ENCODE measurements at places on chromosomes 16 and 17.
A peak's percentile ranks its signal among the peaks of the same experiment; 100 is the strongest.

DNA sequence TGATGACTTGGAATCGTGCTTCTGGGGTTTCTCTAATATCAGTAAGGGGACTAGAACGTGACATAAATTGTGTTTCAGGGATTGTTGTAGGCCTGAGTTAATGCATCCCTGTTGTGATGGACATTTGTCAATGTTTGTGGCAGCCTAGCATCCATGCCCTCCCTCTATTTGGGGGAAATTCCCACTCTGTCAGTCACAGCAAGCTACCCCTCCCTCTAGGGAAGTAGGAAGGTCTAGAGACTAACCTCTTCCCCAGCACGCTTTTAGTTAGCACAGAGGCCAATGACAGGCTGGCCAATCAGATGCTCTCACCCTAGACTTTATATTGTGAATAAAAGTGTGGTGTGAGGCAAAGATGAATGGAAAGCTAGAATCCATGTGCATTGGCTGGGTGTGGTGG lies 32.4 kb upstream of the NF1 start:
- no peak for DNase-seq

GRCh38 chr16:79542237-79542774 lies 58.2 kb downstream of the MAF start:
- no peak for DNase-seq

GRCh38 chr17:14302431-14303099 lies 1.7 kb downstream of the HS3ST3B1 start:
- no peak for DNase-seq

DNA sequence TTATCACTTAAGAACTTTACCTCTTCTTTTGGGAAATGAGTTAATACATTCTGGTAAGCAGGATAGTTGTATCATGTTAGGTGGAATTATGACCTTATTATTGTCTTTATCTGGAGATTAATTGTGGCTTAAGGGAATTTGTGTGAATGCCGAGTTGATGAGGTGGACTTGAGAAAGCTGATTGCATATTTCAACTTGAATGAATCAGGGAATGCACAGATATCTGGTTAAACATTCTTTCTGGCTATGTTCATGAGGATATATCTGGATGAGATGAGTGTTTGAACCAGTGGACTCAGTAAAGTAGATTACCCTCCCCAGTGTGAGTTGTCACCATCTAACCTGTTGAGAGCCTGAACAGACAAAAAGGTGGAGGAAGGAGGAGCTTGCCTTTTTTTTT lies 326.1 kb upstream of the GOT2 start:
- DNase-seq = no peak

DNA sequence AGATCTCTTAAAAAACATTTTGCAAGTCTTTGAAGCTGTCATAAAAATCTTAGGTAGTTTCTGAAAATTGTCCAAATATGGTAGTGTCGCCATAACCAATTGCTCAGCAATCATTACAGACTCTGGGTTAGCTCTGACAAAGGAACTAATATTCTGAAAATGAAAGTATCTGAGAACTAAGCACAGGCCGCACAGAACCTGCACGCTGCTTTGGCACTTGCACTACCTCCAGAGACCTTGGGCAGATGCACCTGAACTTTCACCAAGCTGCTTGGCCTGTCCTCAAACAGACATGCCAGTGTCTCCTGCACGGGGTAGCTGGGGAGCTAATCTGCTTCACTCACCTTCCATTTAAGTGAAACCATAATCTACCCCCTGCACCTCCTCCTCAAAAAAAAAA lies 317.0 kb downstream of the MAF start:
- no peak for DNase-seq

DNA sequence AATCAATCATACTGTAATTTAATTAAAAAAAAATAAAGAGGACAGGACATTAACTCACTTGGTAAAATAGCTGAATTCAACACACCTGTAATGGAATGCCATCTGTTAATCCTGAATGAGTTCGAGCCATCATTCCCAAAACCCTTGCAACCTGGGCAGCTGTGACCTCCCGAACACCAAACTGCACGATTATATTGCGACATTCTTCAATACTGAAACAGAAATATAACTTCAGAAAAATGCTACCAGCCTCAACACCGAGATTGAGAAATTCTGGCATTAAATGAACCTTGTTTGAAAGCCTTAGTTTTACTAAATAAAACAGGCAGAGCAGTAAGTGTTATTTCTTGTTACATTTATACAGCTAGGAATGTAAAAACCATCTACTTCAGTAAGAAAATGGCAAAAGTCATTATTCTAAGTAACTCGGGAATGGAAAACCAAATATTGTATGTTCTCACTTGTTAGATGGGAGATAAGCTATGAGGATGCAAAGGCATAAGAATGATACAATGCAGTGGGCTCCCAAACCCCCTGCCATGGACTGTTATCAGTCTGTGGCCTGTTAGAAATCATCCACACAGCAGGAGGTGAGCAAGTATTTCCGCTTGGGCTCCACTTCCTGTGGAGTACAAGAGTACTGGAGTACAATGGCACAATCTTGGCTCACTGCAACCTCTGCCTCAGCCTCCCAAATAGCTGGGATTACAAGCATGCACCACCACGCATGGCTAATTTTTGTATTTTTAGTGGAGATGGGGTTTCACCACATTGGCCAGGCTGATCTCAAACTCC lies 46.5 kb downstream of the CNOT1 start:
- no peak for DNase-seq

- DNase-seq = no peak
Measured at GRCh38 chr17:80337195-80337895, 76.7 kb downstream of the RNF213 start.

DNA sequence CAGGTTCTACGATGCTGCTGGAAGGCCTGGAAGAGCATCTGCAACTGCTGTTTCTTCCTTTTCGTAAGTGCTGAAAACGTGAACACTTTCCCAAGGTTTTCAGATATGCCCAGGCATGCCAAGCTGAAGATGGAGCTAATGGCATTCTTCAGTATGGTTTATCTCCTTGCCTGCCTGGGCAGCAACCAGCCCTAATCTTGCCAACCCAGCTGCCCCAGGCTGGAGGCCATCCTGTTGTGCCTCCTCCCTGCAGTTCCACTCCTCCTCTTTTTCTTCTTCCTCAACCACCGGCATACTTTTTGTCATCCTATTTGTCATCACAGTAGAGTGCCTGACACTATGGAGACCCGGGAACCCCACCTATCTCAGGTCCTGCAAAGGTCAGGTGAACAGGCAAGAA lies 1849.3 kb downstream of the TP53TG3F start:
- no peak for DNase-seq

DNA sequence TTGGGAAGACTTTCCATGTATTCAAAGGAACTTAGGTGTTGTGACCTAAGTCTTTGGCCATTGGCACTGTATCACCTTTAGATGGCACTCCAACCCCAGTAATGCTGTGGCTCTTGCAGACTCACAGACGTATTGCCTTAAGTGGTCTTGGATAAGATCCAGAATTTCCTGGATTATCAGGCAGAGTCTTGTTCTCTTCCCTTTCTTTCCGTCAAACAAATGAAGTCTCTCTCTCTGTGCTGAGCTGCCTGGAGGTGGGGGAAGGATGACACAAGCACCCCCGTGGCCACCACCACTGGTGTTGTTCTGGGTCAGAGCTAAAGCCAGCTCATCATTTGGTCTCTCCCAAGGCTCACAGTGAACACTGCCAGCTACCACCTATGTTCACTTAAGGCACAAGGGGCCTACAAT lies 789.9 kb upstream of the KIF2B start:
- no peak for DNase-seq

DNA sequence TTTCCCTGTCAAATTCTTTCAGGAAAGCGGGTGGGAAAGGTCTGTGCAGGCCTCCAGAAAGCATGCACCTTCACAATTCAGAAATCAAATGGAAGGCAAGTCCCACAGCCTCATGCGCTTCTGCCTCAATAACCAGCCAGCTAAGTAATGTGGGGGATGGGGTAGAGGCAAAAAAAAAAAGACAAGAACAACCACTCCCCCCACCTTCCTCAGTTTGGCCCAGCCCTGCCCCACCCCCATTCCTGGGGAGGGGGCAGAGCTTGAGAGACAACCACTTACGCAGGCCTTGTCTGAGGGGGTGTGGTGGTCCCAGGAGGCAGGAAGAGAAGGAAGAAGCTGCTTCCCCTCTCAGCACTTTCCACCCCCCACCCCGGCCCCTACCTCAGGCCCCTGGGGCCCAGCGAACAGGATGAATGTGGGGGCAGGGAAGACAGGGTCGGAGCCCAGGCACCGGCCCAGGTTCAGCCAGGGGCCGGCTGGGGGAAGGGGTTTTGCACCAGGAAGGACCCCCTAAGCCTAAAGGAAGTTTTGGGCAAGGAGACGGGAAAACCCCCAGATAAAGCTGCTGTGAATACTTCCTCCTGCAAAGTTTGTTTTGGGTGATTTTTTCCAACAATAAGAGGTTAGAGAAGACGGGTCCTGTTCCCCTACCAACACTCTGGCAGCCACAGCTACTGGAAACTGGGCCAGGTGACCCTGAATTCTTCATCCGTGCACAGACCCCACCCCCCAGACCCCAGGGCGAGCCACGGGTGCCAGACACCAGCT lies 1.2 kb downstream of the JUP start:
- no peak for DNase-seq

- DNase-seq = no peak
Measured at GRCh38 chr17:11797803-11798202, 199.5 kb downstream of the ZNF18 start.

DNA sequence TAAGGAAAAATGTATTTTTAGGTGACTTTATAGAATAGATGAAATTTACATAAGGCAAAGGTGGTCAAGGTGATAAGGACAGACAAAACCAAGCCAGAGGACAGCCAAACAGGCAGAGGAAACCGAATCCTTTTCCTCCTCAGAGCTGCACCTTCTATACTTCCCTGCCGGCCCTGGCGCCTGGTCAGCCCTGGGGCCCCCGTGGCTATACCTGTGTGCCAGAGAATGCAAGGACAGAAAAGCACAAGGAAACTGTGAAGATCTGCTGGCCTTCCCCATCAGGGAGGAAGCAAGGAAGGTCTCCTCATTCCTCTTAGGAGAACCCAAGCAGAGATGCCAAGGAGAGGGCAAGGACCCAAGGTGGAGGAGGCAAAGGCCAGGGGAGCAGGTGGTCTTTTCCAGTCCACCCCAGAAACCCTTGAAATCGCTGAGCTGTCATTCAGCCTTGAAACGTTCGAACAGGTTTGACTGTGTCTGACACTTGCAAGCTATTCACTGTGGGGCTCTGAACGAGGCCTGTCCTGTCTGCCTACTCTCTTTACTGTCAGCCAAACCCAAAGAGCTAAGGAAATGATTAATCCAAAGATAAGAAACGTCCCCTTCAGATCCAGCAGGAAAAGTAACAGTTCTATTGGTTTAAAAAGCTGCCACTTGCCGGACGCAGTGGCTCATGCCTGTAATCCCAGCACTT lies 114.4 kb downstream of the XYLT1 start:
- no peak for DNase-seq

DNA sequence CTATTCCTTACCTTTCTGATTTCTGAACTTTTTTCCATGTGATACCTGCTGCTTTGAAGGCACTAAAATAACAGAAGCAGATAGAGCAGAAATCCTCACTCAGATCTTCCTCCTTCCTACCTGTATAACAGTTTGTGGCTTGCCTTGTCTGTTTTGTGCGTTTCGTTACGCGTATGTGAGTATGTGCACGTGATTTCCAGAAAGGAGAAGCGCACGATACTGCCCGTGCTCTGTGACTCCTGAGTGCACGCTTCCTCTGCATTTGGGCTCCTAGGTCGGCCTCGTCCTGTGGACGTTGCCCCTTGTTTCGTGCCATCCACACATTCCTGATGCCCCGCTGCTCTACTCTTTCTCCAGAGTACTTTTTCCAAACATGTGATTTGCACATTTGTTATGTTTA lies 4.1 kb downstream of the COX4I1 start:
- no peak for DNase-seq

DNA sequence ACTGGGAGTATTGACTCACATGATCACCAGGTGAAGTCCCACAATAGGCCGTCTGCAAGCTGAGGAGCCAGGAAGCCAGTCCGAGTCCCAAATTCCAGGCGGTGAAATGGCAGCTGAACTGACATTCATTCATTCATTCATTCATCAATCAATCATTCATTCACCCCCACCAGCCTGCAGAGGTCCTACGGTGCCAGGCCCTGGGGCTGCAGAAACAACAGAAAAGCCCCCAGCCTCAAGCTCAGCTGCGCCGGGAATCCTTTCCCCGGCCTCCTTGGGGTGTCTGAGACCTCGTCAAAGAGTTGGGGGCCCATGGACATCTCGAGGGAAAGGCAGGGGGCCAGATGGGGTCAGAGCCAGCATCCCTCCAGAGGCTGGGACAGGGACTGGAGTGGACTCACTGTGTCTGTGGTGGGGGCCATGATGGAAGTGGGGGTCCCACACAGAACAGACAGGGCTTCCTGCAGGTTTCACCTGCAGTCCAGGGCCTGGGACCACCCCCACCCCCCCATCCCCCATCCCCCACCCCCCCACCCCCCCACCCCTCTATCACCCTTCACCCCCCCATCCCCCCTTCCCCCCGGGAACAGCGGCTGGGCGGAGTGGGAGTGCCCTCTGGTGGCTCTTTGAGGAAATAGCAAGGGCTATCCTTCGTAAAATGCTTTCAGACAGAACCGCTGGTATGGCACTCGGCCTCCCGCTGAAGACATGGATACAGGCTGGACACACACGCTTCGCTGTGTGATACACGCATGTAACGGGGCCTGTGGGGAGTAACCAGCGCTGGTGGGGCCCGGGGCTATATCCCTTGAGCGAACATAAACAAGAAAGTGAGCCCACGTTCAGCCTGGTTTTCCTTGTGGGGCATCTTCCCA lies 8.5 kb upstream of the ZC3H18 start:
- DNase-seq = peak; percentile 26

DNA sequence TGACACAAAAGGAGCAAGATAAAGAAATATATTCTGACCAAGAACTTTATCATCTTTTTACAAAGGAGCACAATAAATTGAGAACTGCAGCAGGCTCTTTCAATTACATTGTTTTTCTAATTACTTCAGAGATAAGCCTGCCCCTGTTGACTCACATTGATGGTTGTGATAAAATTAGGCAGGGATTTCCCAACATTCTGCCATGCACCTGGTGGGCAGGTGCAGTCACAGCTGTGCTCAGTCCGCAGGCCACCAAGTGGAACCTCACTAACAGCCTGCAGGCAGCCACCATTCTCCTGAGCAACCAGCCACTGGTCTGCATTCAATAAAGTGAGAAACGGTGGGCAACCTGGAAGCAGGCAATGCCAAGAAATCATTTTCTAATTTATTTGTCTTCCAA lies 5.1 kb downstream of the FANCA start:
- DNase-seq = no peak

Measured in caudate nucleus (tissue), 63 donors.